ENCODE measurements at places on chromosomes 7 and 10. TPM values are rescaled to one million over a fixed set of nuclear protein-coding genes. Genes with fewer than 3 reads are reported as not detected.
A peak's percentile ranks its signal among the peaks of the same experiment; 100 is the strongest.

The RAB19 gene
- 8.8 TPM for total RNA-seq

DNA sequence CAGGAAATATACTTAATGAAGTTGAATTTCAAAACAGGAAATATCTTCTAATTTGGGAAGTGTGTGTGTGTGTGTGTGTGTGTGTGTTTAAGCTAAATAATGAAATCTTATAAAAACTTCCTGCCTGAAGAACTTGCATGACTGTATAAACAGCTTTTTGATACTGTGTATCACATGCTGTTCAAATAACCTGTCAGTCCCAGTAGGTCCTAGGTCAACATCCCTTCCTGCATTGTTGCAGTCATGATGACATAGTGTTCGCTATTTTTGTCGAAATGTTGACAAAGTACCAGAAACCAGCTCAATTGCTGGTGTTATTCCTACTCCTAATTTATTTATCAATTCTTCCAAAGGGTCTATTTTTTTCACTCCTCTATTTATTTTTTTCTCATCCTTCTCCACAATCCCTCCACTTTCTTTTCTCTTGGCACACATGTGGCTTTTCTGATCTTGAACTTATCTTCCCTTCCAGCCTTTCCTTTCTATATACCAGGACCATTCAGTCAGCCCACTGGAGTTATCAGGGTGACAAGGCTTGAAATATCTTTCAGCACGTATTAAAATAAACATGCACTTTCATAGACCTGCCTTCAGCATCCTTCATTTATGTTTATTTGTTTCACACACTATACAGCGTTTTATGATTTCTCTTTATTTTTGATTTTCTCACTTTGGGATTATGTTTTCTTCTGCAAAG lies 115.8 kb downstream of the PLXDC2 start:
- no peak for DNase-seq

GRCh38 chr7:44103923-44104859 lies at the start of gene AEBP1:
TSS of gene AEBP1 (plus strand) at chr7:44104345. CDS start at chr7:44104666, 321 bp downstream.
- DNase-seq, result no peak

DNA sequence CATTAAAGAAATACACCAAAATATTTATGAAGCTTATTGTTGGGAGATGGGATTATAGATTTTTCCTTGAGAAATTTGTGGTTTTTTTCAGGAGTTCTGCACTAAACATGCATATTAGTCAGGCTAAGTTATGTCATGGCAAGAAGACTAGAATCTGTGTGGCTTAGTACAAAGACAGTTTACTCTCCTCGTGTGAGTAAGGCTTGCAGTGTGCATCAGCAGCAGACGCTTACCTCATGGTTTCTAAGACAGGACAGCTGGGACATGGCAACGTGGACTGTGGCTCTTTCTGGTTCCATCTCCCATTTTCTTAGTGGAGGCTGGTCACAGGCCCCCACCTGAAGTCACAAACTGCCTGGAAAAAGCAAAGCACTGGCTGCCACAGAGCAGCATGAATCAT lies 429.6 kb upstream of the VSTM2A start:
- no peak for DNase-seq

GRCh38 chr7:20431146-20431545 lies 100.4 kb downstream of the ITGB8 start:
- DNase-seq, result no peak

The POLR2J2 gene
- 12.6 TPM for total RNA-seq

DNA sequence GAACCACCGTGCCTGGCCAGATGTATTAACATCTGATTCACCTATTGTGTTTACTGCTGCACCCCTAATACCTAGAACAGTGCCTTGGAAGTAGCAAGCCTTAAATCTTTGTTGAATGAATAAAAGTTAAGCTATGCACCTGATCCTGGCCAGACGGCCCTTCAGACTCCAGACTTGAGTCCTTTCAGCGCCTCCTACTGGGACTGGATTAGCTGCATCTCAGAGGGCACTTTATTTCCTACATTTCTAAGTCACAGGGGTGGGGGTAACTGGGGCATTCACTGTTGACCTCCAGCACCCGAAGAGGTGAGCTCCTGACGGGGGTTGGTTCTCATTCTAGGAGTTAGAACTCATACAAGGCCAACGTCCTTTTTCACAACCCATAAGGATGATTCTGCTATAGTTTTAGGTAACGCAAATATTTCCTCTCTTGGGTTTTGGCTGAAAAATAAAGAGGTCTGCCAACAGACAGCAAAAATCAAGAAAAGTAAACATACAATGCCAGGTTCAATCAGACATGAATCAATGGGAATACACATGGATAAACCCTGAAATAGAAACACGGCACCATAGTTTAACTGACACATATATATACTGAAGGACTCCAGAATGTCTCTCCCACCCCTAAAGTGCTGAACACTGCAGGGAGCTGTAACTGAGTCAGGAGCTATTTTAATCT lies 48.0 kb upstream of the DLG5 start:
- peak; percentile 41 for DNase-seq

GRCh38 chr7:81469869-81470723 lies 299.8 kb downstream of the HGF start:
- DNase-seq, result peak; percentile 61

GRCh38 chr7:104650991-104651640 lies 322.7 kb downstream of the LHFPL3 start:
- no peak for DNase-seq

GRCh38 chr10:20641605-20642004 lies 255.5 kb downstream of the NEBL start:
- no peak for DNase-seq

The WDFY4 gene
- 8.7 TPM for total RNA-seq

DNA sequence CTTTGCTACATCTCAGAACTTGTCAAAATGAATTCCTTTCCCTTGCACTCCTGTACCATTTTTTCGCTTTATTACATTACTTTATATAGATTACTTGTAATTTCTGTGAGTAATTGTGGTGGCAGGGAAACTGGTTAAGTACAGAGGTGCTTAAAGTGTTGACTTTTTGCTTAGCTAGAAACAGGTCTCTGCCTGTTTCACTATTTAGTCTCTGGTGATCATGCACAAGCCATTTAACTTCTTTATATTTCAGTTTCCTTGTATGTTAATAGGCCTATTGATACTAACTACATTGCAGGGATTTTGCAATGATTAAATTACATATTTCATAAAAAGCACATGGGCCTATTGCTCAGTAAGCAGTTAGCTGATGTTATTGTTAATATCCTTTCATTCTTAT lies 233.8 kb downstream of the PRKG1 start:
- no peak for DNase-seq

Measured in mucosa of gallbladder (tissue), 1 donor.